Epithelial cell of prostate (primary cell): ENCODE measurements at places on chromosomes 4 and X.

GRCh38 chr4:149830823-149831222 lies 15.2 kb upstream of the IQCM start:
- no peak for DNase-seq

DNA sequence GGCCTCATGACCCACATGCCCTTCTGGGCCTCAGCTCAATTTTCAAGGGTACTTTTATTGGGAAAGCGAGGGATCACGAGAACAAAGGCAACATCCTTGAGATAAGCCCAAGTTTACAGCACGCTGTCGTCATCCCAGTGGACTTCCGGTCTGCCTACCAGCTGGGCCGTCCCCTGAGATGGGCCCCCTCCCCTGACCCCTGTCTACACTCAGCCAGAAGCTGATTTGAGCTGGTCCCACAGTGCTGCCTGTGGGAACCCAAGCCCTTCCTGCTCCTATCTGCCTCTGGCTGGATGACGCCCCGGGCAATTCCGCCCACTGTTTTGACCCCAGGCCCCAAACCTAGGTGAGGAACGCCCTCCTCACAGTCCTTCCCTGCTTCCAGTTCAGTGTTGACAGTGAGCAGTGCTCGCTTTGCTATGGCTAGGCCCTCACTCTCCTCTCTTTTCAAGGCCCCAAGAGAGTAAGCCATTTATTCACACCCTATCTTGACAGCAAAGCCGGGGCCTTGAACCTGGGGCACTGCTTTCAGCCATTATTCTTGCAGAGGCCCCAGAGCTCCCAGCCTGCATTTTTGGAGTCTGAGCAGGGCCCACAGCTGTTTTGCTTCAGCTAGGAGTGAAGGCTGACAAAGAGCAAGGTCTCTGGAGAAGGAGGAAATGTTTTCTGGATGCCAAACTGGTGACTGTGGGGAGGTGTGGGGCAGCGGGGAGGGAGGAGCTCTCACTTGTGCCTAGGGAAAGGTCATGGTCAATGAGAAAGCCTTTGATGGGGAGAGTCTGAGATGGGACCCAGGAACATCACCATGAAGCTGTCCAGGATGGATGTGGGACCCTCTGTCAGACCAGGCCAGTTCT lies 164.6 kb upstream of the BCOR start:
- DNase-seq, result no peak

GRCh38 chr4:185079271-185079905 lies 61.1 kb downstream of the HELT start:
- no peak for DNase-seq

DNA sequence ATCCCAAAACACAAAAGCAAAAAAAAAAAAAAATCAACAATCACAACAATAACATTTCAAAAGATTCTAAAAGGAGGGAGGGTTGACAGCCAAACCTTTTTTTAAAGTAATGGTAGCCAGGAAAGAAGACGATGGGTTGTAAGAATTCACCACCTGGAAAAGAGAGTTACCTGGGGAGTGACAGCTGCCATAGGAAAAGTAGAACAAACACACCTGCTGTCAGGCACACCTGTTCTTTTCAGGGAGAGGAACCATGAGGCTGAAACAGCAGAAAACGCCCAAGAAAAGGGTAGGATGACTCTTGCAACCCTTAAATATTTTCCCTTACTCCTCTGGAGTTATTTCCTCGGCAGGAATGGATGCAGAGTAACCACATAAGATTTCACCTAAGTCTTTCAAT lies 388.4 kb upstream of the TEX13C start:
- DNase-seq, result no peak

DNA sequence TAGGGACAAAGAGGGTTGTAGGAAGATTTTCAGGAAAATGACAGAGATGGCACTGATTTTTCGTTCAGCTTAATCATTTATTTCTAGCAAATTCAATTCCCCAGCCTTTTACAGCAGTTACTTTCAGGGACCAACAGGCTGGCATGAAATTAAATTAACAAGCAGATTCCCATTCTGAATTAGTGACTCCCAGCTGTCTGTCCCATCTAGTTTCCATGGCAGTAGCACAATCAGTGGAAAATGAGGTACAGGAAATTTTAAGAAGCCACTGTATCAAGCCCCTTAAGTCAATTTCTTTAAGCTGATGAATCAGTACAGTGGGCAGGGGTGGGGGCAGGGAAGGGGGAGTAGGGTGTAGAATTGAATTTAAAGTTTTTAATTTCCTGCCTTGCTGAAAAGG lies 121.1 kb upstream of the TEX13C start:
- no peak for DNase-seq

DNA sequence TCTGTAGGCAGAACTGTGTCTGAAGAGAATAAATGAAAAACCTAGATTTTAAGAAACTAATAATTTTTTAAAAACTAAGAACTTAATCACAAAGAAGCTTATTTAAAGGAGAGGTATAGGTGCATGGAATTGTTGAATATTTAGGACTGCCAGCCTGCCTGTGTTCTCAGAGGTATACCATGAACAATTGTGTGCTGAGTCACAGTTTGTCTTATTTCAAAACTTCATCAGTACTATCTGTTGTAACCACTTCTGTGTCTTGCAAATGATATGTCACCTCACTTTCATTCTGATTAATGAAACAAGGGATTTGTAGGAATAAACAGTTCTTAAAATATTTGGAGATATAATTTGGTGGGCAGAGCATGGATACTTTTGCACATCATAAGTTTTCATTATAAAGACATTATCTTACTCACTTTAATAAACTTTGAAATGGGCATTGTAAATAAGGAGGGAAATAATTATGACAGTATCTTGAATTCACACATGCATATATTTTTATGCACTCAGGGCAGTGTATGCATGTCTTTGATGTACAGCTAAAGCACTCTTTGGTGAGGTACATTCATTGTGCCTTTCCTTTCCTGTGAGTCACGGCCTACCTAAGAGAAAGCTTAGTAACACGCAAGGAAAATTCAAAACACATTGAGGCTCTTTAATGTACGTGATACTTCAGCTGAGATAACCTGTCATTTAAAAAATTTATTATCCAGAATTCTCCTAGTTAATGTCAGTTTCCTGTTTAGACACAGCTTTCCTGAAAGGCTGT lies 31.7 kb downstream of the STOX2 start:
- peak; percentile 12 for DNase-seq

- DNase-seq, result no peak
Observed at GRCh38 chr4:72326692-72327632, 242.1 kb downstream of the ADAMTS3 start.

DNA sequence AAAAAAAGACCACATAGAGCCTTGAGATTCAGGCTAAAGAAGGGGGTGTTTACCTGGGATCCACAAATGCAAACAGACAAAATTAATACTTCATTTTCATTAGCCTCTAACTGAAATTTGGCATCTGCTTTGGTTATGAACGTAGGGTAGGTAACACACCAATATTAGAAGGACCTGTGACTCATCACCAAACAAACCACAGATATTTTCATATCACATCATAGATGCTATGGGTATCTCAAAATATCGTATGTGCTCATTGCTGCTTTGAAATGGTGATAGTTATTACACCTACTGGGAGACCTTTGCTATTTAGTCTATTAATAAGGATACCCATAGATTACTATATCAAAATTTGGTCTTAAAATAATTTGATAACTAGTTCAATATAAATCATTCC lies 180.6 kb upstream of the MAP3K15 start:
- DNase-seq, result no peak

GRCh38 chr4:11623726-11624037 lies 195.0 kb upstream of the HS3ST1 start:
- DNase-seq, result peak; percentile 54

GRCh38 chrX:140501940-140502468 lies 2.9 kb downstream of the SOX3 start:
- no peak for DNase-seq

DNA sequence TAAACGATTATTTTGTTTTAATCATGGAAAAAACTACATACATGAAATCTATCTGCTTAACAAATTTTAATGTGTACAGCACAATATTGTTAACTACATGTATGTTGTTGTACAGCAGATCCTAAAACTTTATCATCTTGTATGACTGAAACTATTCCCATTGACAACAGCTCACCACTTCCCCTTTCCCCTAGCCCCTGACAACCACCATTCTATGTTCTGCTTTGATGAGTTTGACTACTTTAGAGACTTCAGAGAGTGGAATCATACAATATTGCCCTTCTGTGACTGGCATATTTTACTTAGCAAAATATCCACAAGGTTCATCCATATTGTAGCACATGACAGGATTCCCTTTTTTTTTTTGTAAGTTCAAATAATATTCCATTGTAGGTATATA lies 185.9 kb downstream of the CFAP299 start:
- no peak for DNase-seq

DNA sequence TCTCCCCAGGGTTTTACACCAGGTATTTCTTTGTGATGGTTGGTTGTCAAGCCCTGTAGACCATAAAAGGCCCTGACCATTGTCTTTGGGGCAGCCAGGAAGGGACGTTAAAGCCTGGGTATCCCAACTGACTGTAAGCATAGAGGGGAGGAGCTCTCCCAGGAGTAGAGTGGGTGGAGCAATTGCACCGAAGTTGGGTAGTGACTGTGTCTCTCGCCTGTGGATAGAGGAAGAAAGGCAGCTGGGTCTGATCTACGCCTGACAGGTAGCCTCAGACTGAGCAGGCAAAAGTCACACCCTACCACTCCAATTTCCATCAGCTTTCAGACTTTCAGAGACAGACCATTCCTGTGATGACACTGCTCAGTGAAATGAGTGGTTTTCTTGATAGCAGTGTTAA lies 123.3 kb downstream of the KLHL8 start:
- no peak for DNase-seq

GRCh38 chrX:84336646-84337045 lies 148.6 kb upstream of the RPS6KA6 start:
- DNase-seq, result no peak

DNA sequence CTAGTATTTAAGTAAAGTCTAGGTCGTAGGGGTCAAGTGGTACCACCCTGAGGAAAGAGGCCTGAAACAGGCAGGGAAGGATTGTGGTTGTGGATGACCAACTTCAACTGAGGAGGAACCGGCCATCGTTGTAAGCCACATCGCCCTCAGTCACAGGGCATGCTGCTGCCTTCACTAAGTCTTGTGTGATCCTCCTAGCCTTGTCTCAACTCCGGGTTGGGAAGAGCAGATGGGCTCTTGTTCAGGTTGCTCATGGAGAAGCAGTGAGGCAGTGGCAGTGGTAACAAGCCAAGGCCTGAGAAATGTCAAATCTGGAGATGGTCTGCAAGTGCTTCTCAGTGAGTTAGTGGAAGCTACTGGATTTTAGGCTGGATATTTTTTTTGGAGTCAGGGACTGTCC lies 22.8 kb upstream of the NKX3-2 start:
- DNase-seq, result no peak

DNA sequence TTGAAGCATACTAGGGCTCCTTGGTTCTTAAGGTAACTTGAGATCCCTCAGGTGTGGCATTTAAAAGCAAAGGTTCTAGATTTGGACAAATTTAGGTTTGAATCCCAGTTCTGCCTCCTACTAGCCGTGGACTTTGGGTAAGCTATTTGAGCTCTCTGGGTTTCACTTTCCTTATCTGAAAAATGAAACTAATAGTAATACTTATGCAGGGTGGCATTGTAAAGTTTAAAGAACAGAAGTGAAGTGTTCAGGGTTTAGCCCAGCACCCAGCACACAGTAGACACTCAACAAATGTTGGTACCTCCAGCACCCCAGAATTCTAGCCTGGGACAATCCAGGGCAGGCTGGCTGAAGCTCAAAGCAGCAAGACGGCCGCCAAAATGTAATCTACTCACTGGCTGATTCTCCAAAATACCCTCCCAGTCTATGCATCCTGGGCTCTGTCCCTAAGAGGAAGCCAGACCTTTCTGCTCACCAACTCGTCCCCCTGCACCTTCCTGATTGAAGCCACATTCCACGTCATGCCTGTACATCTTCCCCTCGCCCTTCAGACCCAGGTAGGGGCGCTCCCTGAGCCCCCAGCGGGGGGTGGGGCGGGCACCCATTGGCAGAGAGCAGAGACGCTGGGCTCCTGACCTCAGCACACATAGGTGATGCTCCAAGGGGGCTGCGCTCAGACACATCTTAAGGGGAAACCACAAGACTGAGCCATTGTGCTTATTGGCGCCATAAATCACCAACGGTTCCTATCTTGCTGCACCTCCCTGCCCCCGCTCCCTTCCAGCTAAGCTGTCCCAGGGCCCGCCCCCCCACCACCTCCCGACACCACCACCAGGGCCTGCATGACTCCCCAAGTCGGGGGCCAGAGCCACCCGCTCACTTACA lies 160.6 kb downstream of the BCOR start:
- no peak for DNase-seq

GRCh38 chrX:75230296-75230695 lies 43.6 kb upstream of the UPRT start:
- DNase-seq, result no peak
